Right cardiac atrium (tissue), 5 donors: ENCODE measurements at places on chromosomes 4 and X. TPM values are rescaled to one million over a fixed set of nuclear protein-coding genes. Genes with fewer than 3 reads are reported as not detected.

Gene BEX3
- polyA plus RNA-seq: 305 TPM

Gene ART3
- polyA plus RNA-seq: 149 TPM

Gene XK
- 3.4 TPM for polyA plus RNA-seq

Gene CT45A6
- not detected for polyA plus RNA-seq

Gene MBNL3
- 19.2 TPM for polyA plus RNA-seq

Gene PKD2
- 10.3 TPM for polyA plus RNA-seq
